ENCODE measurements at places on chromosomes 2 and 18.

- no peak for DNase-seq
These were observed 669.3 kb downstream of the NR4A2 start for GRCh38 chr2:155663265-155663664.

DNA sequence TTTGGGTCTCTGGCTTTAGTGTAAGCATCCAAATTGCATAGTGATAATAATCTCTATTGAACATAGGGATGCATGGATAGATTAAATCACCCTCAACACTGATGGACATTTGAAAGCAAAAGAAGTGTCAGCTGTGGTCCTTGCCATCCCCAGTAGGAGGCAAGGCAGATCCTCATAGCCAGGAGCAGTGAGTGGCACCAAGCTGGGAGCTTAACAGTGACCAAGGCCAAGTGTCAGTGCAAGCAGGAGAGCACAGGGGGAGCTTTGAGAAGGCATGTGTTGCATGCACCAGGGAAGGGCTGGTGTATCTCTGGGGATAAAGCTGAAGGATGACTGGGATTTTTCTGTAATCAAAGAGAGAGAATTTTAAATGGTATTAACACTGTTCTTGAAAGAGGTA is 14.7 kb downstream of the SLC14A1 start:
- no peak for DNase-seq

DNA sequence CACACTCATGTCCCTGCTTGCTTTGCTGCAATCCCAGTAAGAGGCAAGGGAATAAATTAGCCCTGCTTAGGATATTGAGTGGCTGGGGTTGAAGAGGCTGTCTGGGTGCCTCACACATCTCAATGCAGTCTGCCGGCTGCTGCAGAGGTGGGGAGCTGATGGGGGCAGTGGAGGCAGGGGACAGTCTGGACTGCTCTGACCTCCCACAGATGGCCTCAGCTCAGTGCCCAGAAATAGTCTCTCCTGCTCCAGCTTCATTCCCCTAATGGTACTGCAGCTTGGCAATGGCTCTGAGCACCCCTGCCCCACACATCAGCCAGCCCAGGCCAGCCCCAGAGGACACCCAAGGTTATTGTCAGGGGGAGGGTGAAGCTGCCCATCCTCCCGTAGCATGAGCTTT is 21.5 kb upstream of the TNS1 start:
- no peak for DNase-seq

- no peak for DNase-seq
These were observed 23.2 kb downstream of the MC2R start for GRCh38 chr18:13892098-13892497.

- DNase-seq = no peak
These were observed 777.6 kb upstream of the SOX11 start for GRCh38 chr2:4914551-4914950.

- no peak for DNase-seq
These were observed 57.0 kb downstream of the TTC32 start for GRCh38 chr2:19844750-19845149.

GRCh38 chr18:38948436-38948835 is 1382.8 kb upstream of the CELF4 start:
- DNase-seq = no peak

DNA sequence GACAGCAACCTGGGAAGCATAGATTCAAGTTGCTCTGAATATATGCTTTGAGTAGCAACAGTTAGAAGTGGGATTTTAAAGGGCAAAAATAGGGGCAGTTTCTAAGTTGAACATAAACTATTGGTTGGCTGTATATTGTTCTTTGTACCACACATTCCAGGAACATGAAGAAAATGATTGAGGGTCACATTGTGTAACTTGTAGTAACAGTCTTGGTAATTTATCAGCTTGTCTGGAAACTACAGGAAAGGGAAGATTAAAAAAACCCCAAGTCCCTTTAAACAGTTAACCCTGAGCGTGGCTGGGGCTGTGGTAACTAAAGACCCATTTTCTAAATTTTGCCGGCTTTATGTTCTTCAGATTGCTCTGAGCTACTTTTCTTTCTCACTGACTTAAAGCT is 7.4 kb downstream of the PLEKHB2 start:
- DNase-seq = no peak

DNA sequence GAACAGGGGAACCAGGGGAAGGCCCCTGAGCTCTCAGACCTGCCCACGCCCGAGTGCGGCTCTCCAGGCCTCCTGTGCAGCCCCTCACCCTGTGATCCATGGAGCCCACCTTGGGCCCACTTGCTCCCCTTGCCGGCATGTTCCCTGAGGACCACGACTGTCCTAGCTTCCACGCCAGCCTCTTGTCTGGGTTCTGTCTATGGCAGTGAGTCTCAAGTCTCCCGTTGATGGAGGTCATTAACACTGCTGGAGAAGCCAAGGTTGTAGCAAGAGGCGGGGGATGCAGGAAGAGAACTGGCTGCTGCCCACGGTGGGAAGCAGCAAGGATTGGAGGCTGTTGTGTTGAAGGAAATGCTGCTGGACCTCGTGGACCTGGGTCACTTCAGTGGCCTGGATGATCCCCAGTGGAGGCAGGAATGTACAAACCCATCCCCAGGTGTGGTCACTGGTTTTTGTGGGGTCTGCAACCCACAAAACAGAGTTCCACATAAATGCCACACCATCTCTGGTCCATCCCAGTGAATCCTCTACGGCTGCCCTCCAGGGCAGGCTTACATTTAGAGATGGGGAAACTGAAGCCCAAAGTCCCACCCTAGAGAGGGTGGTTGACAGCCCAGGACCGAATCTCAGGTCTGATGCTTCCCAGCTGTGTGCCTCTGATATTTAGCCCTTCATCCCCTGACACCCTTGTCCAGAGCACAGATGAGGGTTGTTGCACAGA is 150.3 kb downstream of the NDUFA10 start:
- DNase-seq = no peak

DNA sequence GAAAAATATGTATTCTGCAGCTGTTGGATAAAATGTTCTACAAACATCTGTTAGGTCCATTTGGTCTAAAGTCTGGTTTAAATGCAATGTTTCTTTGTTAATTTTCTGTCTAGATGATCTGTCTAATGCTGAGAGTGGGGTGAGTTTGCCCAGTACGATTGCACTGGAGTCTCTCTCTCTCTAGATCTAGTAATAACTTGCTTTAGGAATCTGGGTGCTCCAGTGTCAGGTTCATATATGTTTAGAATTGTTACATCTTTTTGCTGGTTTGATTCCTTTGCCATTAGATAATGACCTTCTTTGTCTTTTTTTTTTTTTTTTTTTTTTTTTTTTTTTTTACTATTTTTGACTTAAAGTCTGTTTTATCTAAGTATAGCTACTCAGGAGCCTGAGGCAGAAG is 10.4 kb downstream of the GCC2 start:
- DNase-seq = no peak

GRCh38 chr2:30147196-30147714 is 448 bp downstream of the YPEL5 start:
- no peak for DNase-seq

GRCh38 chr2:3533836-3534235 is 14.5 kb upstream of the ADI1 start:
- DNase-seq = no peak

DNA sequence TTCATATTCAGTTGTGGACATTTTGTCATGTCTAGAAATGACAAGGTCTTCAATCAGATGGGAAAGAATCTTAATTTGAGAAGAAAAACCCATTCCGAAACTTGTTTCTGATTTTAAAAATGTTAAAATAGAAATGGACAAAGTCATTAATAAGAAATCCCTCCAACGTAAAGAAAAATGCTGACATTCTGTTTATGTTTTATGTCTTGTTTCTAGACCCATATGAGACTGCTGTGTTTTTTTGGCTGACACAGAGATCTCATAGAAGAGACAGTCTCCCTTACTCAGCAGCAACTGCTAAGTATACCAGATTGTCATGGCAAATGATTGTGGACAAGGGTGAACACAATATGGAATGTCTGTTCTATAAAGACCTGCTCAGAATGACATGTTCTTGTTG is 538.5 kb downstream of the ZEB2 start:
- DNase-seq = no peak

GRCh38 chr2:126475031-126475430 is 180.9 kb upstream of the GYPC start:
- DNase-seq = no peak

DNA sequence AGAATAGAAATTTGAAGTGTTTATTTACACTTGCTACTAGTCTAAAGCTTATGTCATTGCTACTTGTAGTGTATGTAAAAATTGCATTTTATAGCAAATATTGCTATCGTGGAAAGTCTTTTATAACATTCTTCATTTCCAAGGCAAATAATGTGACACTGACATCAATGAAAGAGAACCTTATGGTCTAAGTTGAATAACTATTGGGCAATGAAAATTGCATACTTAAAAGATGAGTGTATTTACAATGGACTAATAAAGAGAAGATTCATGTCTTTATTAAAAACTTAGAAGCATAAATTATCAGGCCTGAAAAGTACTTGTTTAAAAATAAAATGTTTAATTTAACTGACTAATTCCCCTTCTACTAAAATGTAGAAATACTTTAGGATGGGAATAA is 82.2 kb downstream of the LRP1B start:
- no peak for DNase-seq

- no peak for DNase-seq
These were observed 67.7 kb upstream of the CDKL4 start for GRCh38 chr2:39311469-39311868.

GRCh38 chr2:174350018-174350417 is 15.3 kb downstream of the SP9 start:
- DNase-seq = no peak

DNA sequence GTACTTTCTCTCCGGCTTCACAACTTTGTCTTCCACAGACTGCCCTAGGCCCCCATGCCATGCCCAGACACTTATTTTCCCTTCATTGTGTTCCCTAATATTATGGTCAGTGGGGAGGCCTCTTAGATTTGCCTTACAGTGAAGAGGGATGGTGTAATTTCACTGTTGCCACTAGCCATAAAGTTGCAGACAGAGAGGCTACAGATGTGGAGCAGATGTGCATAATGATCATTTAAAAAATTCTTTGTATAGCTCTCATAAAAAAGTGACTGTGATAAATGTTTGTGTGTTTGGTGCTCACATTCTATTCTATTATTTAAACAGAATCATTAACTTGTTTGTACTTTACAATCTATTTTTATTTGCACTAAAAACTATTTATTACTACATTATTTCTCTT is 67.5 kb upstream of the FN1 start:
- DNase-seq = no peak

DNA sequence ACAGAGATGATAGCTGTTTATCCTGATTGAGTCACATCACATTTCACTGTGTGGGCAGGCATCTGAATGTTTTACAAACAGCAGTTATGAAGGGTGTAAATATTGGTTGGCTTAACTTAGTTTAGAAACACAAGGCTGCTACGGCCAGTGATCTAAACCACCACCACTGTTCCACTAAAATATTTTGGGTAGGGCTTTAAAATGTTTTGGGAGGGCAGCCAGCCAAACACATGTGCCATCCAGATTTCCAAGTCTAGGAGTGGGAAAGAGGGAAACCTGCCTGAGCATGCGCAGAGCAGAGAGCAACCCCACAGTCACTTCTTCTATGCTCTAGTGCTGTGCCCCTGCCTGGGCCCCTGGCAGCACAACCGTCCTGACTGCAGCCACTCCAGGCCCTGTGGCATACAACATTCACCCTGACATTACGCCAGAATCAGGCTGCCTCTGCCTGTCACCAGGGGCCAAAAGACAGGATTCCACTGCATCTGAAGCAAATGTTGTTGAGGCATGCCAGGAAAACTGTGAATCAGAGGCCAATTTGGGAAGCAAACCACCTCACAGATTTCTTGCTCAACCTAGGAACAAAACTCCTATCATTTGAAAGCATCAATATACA is 74.8 kb upstream of the COL5A2 start:
- no peak for DNase-seq

GRCh38 chr2:220955776-220956175 is 616.3 kb downstream of the EPHA4 start:
- DNase-seq = no peak

- no peak for DNase-seq
These were observed 295.1 kb downstream of the ASXL3 start for GRCh38 chr18:33873112-33873511.

DNA sequence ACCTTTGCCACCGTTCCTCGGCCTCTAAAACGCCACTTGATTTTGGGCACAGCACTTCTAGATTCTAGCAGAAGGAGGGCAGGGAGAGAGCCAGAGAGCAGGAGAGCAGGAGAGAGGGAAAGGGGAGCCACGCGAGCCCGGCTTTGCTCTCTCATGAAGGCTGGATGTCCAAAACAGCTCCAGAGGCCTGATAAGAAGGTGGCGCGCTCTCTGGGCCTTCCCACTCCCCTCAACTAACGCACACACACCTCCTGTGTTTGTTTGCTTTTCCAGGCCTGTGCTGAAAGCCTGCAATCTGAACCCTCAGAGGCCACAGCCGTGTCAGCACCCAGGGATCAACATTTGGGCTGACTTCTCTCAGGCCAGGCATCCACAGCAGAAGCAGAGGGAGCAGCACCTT is 184.8 kb upstream of the SOX11 start:
- no peak for DNase-seq

- no peak for DNase-seq
These were observed 270.9 kb upstream of the TCF4 start for GRCh38 chr18:55858661-55859515.

DNA sequence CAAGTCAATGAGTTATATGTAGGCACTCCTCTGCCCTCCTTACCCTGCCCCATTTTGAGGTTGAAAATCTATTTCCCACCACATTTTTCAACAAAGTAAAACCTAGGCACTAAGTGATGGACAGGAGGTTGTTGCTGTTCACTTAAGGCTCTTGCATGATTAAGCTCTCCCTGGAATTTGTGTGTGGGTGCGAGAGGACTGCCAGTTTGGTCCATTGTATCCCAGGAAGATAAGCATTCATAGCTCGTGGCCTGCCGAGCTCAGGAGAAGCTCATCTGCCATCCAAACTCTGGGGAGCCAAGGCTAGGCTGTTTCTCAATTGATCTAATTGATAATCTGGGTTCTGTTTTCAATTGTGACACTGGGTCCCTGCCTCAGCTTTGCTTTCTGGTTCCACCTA is 4.7 kb upstream of the MAP4K4 start:
- no peak for DNase-seq

DNA sequence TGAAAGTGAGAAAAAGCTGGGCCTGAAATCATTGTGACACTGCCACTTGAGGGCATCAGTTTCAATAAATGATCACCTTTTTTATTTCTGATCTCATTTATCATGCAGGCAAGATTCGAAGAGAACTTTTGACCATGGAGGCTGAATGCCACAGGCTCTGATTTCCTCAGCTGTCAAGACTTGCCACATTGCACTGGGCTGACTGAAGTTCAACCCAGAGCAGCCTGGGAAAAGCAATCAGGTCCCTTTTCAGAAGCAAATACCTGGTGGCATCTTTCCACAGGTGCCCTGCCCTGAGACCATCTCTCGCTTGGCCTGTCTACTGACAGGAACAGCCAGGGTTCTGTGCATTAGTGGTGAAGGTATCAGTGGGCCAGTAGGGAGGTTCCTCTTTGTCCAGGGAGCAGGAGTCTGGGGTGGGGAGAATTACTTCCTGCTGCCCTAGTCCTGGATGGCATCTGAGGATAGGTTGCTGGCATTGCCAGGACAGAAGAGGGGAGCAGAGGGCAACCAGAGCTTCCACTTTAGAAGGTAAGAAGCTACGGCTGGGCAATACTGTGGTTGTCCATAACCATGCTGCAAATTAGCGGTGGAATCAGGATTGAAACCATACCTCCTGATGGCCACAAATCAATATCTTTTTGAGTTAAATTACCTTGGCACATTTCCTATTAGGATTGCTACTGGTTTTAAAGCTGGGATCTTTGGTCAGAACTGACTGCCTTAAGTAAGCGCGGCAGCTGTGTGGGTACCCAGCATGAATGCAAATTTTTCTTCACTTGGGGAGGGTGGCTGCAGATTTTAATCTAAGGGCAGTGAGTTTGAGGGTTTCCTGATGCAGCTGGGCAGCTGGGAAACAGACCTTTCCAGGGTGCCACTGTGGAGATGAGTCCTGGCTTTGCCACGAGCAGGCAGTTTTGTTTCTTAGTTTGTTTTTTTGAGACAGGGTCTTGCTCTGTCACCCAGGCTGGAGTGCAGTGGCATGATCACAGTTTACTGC is 394.5 kb downstream of the ALK start:
- DNase-seq = no peak

Measured in stimulated activated CD8-positive, alpha-beta memory T cell treated with anti-CD3 and anti-CD28 coated beads, Interleukin-4, amount 100 ng/mL, for 48 hours (primary cell).